ENCODE measurements at places on chromosomes 5 and 9.
A peak's percentile ranks its signal among the peaks of the same experiment; 100 is the strongest.

- DNase-seq: no peak
These were observed 30.9 kb downstream of the JAK2 start for GRCh38 chr9:5015934-5016333.

DNA sequence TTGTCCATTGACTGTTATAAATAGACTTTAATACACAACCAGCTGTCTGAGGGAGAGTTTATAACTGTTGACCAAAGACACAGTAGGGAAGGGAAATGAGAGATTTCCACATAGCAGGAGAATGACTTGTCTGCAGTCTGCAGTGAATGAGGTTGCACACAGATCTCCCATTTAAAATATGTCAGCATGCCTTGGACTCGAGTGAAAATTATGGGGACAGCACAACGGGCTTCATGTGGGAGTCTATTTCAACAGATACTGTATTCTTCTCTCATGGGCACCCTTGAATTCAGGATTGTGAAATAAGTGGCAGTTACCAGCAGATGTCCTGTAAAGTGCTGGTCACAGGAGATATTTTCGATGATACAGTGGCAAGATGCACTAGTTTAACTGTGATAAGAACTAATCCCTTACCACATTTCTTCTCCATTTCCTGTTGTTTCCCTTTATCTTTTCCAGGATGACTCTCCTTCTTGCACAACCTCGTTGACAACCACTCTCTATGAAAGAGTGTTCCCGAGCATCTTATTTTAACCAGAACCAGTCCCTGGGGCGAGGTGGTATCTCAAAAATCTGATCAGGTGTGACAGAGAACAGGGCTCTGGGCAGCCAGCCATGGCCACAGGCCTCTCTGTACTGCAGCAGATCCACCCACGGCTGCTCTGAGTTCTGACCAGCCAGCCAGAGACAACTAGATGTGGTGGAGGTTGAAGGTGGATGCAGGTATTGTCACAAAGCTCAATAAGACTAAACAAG is 51.5 kb upstream of the MAP3K1 start:
- no peak for DNase-seq

- DNase-seq: peak; percentile 42
These were observed 125.3 kb upstream of the ABCA1 start for GRCh38 chr9:105053209-105053652.

- no peak for DNase-seq
These were observed 3.4 kb upstream of the CLINT1 start for GRCh38 chr5:157862183-157862851.

- no peak for DNase-seq
These were observed 119.6 kb downstream of the PPP2R2B start for GRCh38 chr5:146758938-146759337.

DNA sequence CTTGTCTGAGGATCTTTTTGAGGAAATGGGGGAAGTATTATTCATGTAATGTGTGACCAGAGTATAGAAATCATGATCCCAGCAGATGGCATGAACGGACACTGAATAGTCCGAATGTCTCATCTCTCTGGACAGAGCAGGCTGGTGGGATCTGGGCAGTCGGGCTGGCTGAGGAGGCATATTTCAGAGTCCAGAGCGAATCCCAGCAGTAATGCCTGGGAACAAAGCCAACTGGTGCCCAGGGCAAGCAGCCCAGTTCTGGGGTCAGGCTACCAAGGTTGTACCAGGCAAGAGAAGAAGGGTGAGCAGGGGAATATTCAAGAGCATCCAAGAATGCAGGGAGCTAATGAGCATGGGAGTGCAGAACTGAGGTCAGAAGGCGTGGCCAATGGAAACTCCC is 306.4 kb downstream of the ZSWIM6 start:
- DNase-seq: no peak

GRCh38 chr9:125524583-125525355 is 182.2 kb downstream of the MAPKAP1 start:
- DNase-seq: no peak

- no peak for DNase-seq
These were observed 80.2 kb downstream of the NTNG2 start for GRCh38 chr9:132241840-132242620.

DNA sequence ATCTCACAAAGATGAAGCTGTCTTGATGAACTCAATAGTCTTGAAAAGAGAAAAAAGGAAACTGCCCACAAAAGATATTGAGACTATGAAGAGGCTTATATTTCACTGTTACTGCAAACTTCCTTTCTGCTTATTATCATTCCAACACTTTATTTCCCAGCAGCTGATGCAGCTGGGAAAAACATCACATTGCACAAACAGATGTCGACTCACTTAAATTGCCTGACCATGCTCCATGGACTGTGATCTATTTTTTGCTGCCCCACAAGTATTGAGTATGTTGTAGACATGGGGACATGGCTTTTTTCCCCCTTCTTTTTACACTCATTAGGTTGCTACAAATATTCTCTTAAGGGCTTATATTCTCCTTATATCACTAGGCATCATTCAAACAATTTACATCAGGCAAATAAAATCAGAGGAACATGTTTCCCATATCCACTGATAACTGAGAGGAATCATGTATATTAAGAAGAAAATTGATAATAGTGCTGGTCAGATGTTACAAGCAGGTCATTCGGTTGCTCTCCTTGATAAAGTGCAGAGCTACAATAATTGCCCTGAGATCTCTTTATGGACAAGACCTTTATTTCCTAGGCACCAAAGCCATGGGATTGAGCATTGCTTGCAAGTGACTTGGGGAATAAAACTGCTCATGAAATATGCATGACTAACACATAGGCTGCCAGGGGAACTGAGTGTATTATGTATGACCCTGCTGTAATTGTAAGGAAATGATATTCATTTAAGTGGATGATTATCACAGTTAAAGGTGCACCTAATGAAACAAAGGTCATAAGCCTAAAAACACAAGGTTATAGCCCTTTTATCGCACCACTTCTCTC is 509.9 kb downstream of the ZNF608 start:
- no peak for DNase-seq

GRCh38 chr9:70988551-70988950 is 132.9 kb downstream of the TRPM3 start:
- no peak for DNase-seq

DNA sequence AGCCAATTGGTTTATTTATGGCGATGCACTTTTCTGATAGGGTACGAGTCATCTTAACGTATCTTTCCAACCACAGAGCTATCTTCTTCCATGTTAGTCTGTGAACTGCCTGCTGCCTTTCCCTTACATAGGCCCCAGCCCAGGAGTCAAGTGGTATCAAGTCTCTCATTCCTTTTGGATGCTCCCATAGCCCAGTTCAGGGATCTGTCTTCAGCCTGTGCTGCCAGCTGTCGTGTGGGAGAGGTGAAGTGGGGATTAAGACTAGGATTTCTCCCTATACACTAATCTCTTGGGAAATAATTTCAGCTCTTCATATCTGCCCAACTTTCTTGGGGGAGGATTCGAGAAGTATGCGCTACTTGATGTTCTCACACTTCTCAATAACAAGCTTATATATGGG is 475.7 kb downstream of the EBF1 start:
- DNase-seq: no peak

DNA sequence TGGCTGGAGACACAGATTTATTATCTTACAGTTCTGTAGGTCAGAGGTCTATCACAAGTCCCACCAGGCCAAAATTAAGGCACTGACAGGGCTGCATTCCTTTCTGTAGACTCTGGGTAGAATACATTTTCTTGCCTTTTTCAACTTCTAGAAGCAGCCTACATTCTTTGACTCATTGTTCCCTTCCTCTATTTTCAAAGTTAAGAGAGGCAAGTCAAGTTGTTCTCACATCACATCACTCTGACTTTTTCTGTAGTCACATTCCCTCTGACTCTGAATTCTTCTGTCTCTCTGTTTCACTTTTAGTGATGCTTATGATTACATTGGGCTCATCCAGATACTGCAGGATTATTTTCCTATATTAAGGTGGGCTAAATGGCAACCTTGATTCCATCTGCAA is 119.0 kb downstream of the MELK start:
- DNase-seq: no peak

DNA sequence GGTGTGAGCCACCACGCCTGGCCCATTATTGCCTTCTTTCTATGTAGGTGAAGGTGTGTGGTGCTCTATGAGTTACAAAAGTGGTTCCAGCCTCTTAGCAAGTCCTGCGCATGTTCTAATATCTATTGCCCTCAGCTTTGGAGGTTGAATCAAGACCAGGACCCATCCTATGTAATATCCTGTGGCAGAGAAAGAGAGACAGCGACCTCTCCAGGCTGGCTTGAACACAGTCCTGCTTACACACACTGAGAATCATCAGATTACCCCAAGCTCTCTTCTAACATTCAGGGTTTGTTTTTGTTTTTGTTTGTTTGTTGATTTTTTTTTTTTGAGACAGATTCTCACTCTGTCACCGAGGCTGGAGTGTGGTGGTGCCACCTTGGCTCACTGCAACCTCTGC is 94.7 kb upstream of the OSMR start:
- DNase-seq: no peak

- no peak for DNase-seq
These were observed 11.1 kb downstream of the ZNF608 start for GRCh38 chr5:124735169-124735858.

- no peak for DNase-seq
These were observed 112.4 kb downstream of the COL23A1 start for GRCh38 chr5:178477802-178478201.

- no peak for DNase-seq
These were observed 11.5 kb downstream of the PDLIM4 start for GRCh38 chr5:132268769-132269551.

DNA sequence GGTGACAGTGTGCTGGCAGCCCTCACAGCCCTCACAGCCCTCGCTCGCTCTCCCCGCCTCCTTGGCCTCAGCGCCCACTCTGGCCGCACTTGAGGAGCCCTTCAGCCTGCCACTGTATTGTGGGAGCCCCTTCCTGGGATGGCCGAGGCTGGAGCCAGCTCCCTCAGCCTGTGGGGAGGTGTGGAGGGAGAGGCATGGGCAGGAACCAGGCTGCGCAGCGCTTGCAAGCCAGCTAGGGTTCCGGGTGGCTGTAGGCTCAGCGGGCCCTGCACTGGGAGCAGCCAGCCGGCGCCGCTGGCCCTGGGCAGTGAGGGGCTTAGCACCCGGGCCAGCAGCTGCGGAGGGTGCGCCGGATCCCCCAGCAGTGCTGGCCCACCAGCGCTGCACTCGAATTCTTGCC is 177.0 kb downstream of the MSX2 start:
- no peak for DNase-seq

GRCh38 chr9:70901746-70902145 is 219.7 kb downstream of the TRPM3 start:
- DNase-seq: no peak

DNA sequence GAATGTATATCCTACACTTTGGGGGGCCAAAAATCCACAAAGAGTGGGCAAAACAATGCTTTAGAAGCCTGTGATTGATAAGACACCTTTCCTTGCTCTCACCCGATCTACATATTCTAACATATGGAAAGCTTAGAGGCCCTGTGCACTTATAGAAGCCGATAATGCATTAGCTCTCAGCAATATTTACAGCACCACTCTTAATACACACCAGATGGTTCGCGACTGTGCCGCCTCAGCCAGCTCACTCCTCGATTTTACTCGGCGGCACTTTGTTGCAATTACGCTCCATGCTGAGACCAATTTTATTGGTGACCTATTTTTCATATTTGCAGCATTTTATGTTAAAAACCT is 18.8 kb downstream of the NR2F1 start:
- DNase-seq: no peak

Data from stimulated activated CD8-positive, alpha-beta memory T cell treated with anti-CD3 and anti-CD28 coated beads, Interleukin-15, amount 100 ng/mL, for 48 hours (primary cell).